ENCODE measurements at places on chromosomes 3 and 15.

DNA sequence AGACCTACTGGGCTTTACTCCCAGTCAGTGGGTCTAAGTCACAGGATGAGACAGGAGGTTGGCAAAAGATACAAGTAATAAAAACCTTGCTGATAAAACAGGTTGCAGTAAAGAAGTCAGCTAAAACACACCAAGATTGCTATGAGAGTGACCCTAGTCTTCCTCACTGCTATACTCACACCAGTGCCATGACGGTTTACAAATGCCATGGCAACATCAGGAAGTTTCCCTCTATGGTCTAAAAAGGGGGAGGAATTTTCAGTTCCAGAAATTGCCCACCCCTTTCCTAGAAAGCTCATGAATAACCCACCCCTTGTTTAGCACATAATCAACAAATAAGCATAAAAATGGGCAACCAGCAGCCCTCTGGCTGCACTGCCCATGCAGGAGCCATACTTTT lies 966.7 kb upstream of the ROBO1 start:
- DNase-seq = no peak

- DNase-seq = no peak
Observed at GRCh38 chr3:142095841-142096240, 53.5 kb downstream of the TFDP2 start.

- DNase-seq = no peak
Observed at GRCh38 chr15:40409366-40409765, 3.8 kb downstream of the IVD start.

DNA sequence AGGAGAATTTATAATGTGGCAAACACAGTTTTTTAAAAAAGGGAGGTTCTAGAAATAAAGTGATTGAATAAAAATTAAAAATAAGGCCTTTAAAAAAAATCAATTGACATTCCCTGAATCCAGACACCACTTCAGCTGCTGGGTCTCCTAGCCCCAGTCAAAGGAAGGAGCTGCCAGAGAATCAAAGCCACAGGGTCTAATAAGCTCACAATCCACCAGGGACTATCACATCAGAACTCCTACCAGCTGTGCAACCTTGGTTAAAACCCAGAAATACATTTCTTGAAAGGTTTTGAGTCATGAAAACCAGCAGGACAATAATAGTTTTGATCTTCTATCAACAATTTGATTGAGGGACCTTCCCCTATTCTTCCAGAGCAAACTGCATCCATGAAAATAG lies 134.5 kb downstream of the MECOM start:
- DNase-seq = no peak

DNA sequence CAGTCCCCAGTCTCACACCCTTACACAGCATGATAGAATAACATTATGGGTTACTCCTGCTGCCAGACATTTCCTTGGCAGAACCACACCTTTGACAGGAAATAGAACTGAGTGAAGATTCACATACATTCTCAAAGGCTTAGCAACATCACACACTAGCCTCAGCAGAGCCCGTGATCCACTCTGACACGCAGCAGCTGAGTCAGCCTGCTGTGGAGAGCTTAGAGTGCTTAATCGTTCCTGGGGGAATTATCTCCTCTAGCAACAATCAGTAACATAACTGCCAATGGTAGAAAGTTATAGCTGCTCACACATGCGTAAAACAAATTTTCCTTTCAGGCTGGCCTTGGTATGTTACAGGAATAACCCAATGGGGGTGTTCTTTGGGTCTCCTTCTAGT lies 382.1 kb downstream of the GAP43 start:
- no peak for DNase-seq

DNA sequence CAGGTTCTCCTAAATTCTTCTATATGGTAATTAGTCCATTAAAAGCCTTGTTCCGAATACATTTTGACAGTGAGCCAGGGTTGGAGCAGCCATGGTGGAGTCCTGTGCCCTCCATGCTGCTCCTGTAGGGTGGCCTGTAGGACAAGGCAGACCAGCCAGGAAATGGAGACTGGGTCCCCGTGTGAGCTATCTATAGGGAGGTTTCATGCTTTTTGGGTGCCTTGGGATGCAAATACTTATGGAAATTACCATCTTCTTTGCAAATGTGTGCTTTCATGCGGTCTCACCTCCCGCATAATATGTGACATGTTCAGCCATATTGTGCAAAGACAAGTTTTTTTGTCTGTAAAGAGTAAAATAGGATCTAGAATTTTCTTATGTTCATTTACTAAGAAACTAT lies 58.0 kb upstream of the FURIN start:
- DNase-seq = no peak

GRCh38 chr3:58899159-58899952 lies 150.5 kb downstream of the CFAP20DC start:
- DNase-seq = no peak

- no peak for DNase-seq
Observed at GRCh38 chr3:191342006-191342405, 11.7 kb upstream of the UTS2B start.

GRCh38 chr3:55609230-55609827 lies 122.2 kb upstream of the WNT5A start:
- DNase-seq = no peak

DNA sequence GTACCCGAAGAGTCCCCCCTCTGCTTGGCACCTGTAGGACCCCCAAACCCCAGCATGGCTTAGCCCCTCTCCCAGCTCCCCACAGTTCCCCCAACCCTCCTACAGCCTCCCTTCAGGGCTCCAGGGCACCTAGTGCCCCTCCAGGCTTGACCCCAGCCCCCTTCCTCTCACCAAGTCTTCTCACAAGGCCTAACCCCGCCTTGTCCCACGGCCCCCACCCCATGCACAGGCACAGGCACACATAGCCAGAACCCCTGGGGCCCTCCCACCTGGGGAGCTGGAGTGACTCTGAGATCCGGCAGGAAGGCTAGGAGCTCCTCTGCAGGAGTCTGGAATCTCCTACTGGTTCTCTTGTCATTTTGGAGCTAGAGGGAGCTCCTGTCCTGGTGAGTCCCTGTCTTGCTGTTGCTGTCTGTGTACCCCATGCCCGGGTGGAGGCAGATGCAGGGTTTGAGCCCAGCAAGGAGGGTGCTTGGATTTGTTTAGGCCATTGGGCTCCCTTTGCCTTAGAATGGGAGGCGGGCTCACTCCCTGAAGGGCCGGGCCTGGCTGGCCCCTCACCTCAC lies 39.6 kb downstream of the KLF13 start:
- DNase-seq = no peak

- no peak for DNase-seq
Observed at GRCh38 chr15:38945551-38946298, 381.1 kb upstream of the RASGRP1 start.

DNA sequence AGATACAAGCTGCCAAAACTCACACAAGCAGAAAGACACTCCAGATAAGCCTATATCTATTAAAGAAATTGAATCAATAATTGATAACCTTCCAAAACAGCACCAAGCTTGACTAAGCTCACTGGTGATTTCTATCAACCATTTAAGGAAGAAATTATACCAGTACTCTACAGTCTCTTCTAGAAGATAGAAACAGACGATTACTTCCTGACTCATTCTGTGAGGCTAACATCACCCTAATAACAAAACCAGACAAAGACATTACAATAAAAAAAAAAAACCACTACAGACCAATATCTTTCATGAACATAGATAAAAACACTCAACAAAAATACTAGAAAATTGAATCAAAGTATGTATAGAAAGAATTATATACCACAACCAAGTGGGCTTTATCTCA lies 20.2 kb downstream of the CHDH start:
- no peak for DNase-seq
